Uterine smooth muscle cell (primary cell): ENCODE measurements at places on chromosomes 5 and 9. TPM values are rescaled to one million over a fixed set of nuclear protein-coding genes. Genes with fewer than 3 reads are reported as not detected.

The ANXA2R gene
- 2.1 and 2.4 TPM in 2 replicates for total RNA-seq

The CARTPT gene
- total RNA-seq, result not detected in 2 replicates

The RASGRF2 gene
- total RNA-seq, result 12.5 and 14.3 TPM in 2 replicates

The LCN1 gene
- 0.12 TPM in 1 of 2 replicates, not detected in the other for total RNA-seq

The GNA14 gene
- under 0.01 and 0.12 TPM in 2 replicates for total RNA-seq
